ENCODE measurements at places on chromosomes 3 and 15. TPM values are rescaled to one million over a fixed set of nuclear protein-coding genes. Genes with fewer than 3 reads are reported as not detected.
A peak's percentile ranks its signal among the peaks of the same experiment; 100 is the strongest.

DNA sequence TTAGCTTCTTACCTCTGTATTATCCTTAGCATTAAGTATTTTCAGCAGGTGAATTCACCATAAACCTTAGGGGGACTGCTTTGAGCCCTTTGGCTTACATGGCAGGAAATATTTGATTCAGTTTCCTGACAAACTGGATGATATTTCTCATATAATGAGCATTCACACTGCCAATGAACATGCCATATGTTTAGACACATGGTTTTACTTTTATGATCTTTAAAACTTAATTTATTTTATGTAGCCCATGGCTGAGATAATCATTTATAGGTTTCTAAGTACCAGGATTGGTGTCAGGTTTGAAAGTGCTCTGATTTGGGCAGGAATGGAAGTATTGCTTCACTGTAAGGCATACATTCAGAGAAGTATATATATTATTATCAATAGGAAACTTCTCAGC lies 319.1 kb downstream of the ZPLD1 start:
- no peak for DNase-seq

- DNase-seq = no peak
Observed at GRCh38 chr3:139264375-139264774, 79.4 kb upstream of the MRPS22 start.

The SLC22A13 gene
- total RNA-seq = not detected

DNA sequence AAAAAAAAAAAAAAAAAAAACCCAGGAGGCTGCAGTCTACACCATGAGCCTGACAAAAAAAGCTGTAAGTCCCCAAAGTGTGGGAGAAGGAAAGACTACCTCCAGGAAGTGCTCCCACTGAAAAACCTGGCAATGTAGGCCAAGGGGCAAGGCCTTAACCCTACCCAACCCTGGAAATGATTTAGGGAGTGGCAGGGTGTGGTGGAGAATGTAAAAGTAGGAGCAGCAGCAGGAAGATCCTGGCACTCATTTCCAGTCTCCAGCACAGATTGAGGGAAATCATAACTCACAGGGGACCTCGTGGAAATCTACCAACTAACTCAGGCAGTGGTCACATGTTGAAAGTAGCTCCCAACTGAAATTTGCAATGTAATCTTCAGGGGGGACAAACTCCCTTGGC lies 839.5 kb downstream of the EPHA3 start:
- DNase-seq = no peak

GRCh38 chr3:5666455-5666854 lies 478.9 kb downstream of the EDEM1 start:
- DNase-seq = no peak

The FBXO40 gene
- not detected for total RNA-seq

The ATP8B4 gene
- total RNA-seq = 0.34 TPM

GRCh38 chr15:69797615-69798014 lies 300.1 kb downstream of the TLE3 start:
- no peak for DNase-seq

The ZFYVE19 gene
- 36.2 TPM for total RNA-seq

- peak; percentile 94 for DNase-seq
Observed at GRCh38 chr15:66702035-66702786, at the start of gene SMAD6. SMAD6 (plus strand) TSS chr15:66702236; CDS start chr15:66703259, 1,023 bp downstream.

The IQCB1 gene
- total RNA-seq = 35.6 TPM

- DNase-seq = no peak
Observed at GRCh38 chr15:63605816-63606215, 8.6 kb downstream of the FBXL22 start.

The RTP3 gene
- not detected for total RNA-seq

GRCh38 chr3:123633530-123633929 lies 48.7 kb upstream of the HACD2 start:
- DNase-seq = no peak

- DNase-seq = no peak
Observed at GRCh38 chr3:63613561-63613960, 38.9 kb upstream of the SNTN start.

The MRAS gene
- total RNA-seq = 32.7 TPM

DNA sequence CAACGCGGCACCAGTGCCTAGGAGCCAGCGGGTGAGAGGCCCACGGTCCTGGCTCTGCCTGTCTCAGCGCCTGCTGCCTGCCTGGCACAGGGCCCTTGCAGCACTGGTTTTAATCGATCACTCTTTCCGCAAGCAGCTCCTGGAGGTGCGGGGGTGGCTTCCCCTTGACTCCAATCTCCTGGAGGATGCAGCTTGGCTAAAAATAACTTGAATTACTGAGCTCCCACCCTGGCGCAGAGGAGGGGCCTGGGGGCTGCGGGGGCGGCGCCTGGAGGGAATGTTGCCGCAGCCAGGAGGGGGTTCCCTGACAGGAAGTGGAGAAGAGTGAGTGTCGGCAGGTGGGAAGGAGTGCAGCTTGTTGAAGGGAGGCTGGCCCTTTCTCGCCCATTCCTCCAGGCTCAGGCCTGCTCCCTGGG lies 9.9 kb upstream of the RPL29 start:
- DNase-seq = peak; percentile 50

The CATSPER2 gene
- 0.60 TPM for total RNA-seq

DNA sequence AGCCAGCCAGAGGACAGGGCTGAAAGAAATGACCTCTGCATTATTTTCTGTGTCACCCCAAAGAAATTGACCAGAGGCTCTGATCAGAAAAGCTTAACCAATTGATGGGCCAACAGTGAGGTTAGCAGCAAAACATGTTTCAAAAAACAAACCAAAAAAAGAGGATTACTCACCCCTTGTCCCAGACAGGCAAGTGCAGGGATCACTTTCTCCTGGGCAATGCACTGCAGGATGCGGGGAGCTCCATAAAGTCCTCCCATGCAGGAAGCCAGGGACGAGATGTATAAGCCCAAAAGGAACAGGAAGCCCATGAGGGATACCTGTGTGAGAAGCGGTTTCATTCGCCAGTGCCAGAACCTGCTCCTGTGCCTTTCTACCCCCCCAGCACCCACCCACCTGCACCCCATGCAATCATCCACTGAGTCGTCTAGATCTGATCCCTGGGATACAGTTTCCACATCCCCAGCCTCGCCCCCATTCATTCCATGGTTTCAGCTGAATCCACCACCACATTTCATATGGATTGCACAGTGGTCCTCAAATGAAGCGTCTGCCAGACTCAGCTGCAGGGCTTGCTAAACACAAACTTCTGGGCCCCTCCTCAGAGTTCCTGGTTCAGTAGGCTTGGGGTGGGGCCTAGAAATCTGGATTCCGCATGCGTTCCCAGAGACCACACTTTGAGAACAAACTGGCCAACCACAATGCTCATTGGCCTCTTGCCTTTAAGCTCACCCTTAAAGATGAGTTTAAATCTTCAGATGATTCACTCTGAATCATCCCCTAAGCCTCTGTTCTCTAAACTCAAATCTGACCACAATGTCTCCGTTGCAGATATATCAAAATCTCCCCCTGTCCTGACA lies 54.4 kb upstream of the HEG1 start:
- DNase-seq = peak; percentile 100

- DNase-seq = peak; percentile 46
Observed at GRCh38 chr3:33883538-33883950, 85.1 kb downstream of the PDCD6IP start.

DNA sequence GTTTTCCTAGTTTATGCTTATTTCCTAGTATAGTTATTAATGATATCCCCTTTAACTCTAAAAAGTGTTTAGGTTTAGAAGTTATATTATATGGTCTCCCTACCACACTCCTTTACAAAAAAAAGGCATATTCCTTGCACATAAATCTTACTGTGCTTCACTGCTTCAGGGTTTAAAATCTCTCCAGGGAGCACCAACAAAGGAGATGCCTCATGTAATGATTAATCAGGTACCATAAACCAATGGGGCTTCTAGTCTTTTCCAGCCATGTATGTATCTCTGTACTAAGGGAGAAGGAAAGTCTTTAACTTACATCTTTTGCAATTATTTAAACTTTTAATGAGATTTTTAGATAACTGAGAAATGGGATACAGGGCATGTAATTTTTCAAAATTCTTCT lies 91.5 kb upstream of the RBMS3 start:
- DNase-seq = no peak

- DNase-seq = no peak
Observed at GRCh38 chr3:13004376-13004775, 68.9 kb downstream of the IQSEC1 start.

DNA sequence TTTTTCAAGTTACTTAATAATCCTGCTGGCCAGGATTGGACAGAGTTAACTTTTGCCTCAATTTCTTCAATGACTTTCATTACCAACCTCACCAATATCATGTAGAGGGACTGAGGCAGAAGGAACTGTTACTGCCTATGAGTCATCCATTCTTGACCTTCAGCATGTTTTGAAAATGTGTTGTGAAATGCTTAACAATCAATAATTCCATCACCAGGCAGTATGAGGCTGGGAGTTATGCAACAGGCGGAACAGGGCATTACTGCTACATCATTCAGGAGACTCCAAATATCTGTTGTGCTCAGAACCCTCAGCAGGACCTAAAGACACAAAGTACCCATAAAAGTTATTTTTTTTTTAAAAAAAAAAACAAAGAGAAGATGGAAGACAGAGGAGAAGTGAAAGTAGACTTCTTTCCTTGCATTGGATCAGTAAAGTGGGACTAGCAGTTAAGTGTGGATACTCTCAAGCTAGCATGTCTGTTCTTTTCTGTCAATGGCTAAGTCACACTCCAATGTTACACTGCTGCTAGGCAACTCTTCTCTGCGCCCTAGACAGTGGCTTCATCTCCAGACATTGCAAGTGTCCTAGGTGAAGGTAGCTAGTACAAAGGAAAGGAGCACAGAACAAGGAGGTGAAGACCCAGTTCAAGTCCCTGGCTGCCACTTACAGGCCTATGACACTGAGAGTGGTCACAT lies 184.9 kb upstream of the LPP start:
- DNase-seq = no peak

The C3orf22 gene
- total RNA-seq = not detected

The CYP8B1 gene
- total RNA-seq = not detected

The SCN5A gene
- 1.7 TPM for total RNA-seq

The KIF15 gene
- 19.4 TPM for total RNA-seq

DNA sequence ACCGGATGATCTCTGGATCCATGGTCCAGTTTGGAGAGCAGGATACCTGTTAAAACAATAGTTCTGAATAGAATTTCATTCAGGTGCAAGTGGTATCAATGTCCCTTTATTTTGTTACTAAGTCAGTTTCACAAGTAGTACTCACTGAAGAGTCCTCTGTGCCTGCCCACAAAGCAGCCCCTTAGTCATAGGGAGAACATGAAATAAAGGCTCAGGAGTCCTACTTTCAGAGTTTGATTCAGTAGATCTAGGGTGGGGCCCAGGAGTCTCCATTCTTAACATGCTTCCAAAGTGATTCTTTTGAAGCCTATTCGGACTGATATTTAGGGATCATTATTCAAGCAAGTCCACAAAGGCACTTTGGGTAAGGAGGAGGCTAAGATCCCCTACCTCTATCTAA lies 79.8 kb upstream of the ACKR4 start:
- DNase-seq = no peak

DNA sequence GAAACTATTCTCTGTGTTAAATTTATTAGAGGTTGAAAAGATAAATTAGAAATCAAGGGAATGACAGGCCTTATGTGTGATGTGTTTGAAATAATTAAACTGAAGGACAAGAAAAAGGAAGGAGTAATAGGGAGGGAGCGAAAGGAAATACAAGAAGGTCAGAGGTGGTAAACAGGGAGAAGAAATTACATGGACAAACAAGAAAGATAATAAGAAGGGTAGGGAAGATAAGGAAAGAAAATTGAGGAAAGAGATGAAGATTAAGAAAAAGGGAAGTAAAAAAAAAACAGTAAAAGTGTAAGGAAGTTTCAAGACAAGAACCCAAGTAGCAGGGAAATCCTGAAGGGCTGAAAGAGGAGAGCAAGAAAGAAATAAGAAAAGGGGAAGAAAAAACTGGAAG lies 26.2 kb upstream of the ANXA2 start:
- no peak for DNase-seq
